ENCODE measurements at places on chromosomes 6 and 20. TPM values are rescaled to one million over a fixed set of nuclear protein-coding genes. Genes with fewer than 3 reads are reported as not detected.

DNA sequence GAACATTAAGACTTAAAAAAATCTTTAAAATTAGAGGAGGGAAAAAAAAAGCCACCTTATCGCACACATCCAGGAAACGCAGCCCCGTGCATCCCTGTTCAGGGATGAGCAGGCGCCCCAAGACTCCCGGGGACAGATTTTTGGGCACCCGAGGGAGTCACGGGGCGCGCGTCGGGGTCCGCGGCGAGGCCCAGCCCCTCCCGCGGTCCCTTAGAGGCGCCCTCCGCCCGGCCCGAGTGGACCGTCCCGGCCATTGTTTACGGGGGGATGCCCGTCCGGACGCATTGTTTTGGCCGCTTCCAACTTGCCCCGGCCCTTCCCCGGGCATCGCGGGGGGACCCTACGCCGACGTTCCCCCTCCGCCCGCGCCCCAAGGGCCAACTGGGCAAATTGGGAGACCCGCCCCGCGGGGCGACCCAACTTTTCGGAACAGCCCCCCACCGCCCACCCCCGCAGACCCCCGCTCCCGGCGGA, 610 bp downstream of the ZNF217 start:
- DNase-seq, result no peak

- DNase-seq, result no peak
Observed at GRCh38 chr20:17084909-17085308, 141.9 kb upstream of the PCSK2 start.

GRCh38 chr6:139895205-139895793, 520.9 kb upstream of the CITED2 start:
- DNase-seq, result no peak

DNA sequence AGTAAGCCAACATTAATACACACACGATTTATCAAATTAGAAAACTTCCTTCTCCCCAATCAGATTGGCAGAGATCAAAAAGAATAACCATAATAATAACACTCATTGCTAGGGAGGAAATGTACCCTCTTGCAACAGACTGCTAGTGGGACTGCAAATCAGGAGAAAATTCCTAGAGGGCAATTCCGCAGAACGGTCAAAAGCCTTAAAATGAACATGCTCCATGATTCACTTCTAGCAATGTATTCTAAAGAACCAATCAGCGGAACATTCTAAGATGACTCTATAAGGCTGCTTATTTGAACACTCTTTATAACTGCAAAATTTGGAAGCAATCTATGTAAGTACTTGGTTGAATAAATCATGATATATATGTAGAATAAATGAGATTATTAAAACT, 8.5 kb upstream of the DACT2 start:
- no peak for DNase-seq

DNA sequence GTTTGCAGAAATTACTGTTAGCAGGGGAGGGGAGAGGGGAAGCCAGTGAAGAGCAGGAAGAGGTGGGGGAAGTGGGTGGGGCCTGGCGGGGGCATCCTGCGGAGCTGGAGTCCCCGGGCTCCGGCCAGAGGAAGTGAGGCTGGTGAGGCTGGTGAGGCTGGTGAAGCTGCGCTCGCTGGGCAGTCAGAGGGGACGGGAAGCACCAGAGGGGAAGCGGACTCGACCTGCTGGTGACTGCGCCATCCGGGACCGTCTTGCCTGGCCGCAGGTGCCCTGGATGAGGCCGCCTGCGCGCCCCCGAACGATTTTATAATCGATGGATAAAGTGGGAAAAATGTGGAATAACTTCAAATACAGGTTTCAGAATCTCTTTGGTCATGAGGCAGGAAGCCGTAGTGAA, 635.3 kb upstream of the MARCKS start:
- DNase-seq, result no peak

DNA sequence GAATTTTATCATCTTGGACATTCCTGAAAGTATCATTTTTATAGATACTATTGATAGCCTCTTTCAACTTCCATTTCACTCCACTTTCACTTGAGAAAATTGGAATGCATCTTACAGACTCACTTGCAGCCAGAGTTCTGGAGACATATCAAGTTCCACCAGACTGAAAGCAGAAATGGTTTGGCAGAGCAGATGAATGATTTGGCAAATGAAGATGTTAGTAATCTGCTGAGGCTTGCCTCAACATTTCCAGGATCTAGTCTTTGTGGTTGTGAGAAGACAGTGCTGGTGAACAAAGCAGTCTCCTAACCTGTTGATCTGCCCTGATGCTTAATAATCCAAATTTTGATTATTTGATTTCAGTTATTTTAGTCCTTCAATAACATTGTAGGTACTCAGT, 202.6 kb downstream of the TRDN start:
- DNase-seq, result no peak

Gene GSTA1
- total RNA-seq, result not detected

- no peak for DNase-seq
Observed at GRCh38 chr20:45179166-45179565, 4.5 kb downstream of the PI3 start.

GRCh38 chr20:36499723-36500501, 41.4 kb upstream of the MYL9 start:
- no peak for DNase-seq

GRCh38 chr6:97626671-97627441, 343.8 kb upstream of the MMS22L start:
- no peak for DNase-seq

DNA sequence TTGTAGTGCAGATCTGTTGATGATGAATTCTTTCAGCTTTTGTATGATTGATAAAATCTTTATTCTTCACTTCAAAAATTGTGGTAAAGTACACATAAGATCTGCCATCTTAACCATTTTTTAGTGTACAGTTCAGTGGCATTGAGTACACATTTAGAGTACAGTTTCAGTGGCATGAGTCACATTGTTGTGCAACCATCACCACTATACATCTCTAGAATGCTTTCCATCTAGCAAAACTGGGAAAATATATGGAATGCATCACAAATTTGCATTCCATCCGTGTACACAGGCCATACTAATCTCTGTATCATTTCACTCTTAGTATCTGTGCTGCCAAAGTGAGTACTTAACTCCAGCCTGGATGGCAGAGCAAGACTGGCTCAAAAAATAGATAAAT, 28.7 kb downstream of the SIRPD start:
- DNase-seq, result no peak

Gene TPD52L1
- total RNA-seq, result not detected

GRCh38 chr6:78597966-78598365, 269.4 kb upstream of the IRAK1BP1 start:
- no peak for DNase-seq

DNA sequence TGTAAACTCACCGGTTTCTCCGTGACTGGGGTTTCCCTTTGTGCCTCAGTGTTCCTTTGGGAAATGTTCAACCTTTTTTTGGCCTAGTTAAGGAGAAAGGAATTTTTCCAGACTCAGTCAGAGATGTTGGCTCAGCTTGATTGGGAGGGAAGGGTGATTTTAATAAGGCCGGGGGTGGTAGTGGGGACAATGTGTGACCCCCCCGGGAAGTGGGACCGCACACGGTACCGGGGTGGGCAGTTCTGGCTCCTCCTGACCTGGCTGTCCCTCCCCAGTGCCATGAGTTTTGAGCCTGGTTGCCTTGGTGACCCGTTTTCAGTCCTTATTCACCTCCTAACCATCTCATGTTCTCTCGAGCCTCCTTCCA, 132.7 kb downstream of the SNX5 start:
- no peak for DNase-seq

- DNase-seq, result no peak
Observed at GRCh38 chr6:352474-352873, 39.1 kb upstream of the IRF4 start.

DNA sequence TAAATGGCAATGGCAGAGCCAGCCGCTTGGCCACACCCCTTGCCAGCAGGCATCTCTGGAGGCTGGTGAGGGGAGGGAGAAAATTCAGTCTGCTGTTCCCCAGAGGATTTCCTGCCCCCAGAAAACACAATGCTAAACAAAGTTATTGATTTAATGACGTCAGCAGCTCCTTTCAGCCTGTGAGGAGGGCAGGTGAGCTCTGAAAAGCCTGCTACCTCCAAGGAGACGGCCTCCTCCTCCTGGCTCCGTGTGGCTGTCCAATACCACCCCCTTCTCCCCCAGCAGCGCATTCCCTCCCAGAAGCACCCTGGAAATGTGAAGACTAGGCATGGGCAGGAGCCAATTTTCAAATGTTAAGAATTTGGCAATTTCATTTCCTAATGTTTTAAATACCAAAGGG, 393.1 kb downstream of the ZFAND3 start:
- no peak for DNase-seq

DNA sequence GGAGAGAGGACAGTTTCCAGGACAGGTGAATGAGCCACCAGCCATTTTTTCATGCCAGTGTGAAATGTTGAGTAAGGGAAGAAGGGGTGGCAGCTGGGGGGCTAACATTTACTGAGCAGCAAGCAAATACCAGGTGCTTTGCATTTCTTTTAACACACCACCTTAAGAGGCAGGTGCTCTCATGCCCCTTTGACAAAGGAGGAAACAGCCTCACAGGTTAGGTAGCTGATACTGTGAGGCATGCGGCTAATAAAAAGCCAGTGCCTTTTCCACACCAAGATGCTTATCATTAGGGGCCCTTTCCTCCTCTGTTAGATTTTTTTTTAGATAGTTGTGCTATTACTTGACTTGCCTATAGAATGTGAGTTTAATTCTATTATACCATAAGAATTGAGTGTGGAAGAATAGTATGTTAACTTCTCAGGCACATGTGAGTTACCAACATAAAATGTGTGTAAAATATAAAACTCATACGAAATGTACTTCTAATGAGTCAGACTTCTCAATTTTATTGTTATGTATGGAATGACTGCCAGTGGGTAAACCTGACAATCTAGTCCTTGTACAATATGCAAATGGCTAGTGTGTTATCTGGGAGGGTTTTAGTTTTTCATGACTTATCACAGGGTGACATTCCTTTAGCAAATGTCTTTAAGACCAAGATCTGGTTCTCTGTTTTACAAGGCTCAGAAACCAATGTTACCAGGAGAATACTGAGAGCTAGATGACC, 260.0 kb downstream of the TMEM242 start:
- no peak for DNase-seq

Gene RARS2
- total RNA-seq, result 19.2 TPM

Gene SLPI
- total RNA-seq, result not detected

- DNase-seq, result no peak
Observed at GRCh38 chr6:155319902-155320301, 5.6 kb upstream of the TFB1M start.

GRCh38 chr6:13624871-13625288, 9.7 kb downstream of the NOL7 start:
- peak; percentile 20 for DNase-seq

Gene MUC22
- not detected for total RNA-seq

Gene OR2H1
- total RNA-seq, result not detected

Gene SLC12A5
- not detected for total RNA-seq

- no peak for DNase-seq
Observed at GRCh38 chr6:91420243-91420642, 833.4 kb upstream of the MAP3K7 start.

DNA sequence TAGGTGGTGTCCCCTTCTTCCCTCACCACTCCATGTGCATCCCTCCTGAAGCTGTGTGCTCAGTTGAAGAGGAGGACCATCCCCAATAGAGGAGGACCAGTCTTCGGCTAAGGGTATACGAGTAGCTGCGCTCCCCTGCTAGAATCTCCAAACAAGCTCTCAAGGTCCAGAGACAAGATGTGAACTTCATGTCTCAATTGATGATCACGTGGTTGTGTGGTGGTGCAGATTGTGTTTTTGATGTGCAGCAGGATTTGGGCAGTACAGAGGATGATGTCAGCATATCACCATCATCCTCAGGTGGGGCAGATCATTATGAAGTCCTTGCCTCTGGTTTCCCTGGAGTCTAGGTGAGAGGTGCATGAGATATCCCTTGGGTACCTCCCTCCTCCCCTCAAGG, 20.0 kb upstream of the DDR1 start:
- DNase-seq, result no peak

Gene CDH26
- total RNA-seq, result 0.91 TPM

GRCh38 chr6:105873211-105873704, 212.9 kb upstream of the PRDM1 start:
- no peak for DNase-seq

Gene CRISP2
- total RNA-seq, result not detected

Gene CFAP61
- not detected for total RNA-seq

- DNase-seq, result no peak
Observed at GRCh38 chr20:17759449-17759848, 59.7 kb downstream of the BANF2 start.

GRCh38 chr6:8434727-8435092, 635 bp downstream of the SLC35B3 start:
- no peak for DNase-seq

All from CD8-positive, alpha-beta memory T cell (primary cell).